Esophagus muscularis mucosa (tissue), 4 donors: ENCODE measurements at places on chromosomes 16 and 17. TPM values are rescaled to one million over a fixed set of nuclear protein-coding genes. Genes with fewer than 3 reads are reported as not detected.
A peak's percentile ranks its signal among the peaks of the same experiment; 100 is the strongest.

DNA sequence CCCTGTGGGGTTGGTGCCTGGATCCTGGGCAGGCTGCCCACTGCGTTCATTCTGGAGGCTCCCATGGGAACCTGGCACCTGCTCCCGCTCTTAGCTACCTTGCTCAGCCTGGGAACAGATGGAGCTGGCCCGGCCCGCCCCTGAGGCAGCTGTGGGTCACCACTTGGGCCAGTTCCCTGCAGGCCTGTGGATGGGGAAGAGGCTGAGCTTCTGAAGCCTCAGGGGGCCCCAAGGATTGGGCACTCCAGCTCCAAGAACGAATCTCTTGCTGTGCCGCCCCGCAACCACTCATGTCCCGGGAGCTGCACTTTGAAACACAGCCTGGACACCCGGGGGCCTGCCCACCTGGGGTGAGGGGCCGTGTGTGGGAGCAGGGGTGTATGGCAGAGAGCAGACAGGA is 37.7 kb downstream of the BAHCC1 start:
- no peaks in the 10 kb centered on the region for H3K27me3 ChIP-seq
- H3K36me3 ChIP-seq: no peaks in the 10 kb centered on the region
- H3K4me1 ChIP-seq: peaks cover 90% of the 10 kb centered on the region
- no peak for DNase-seq
- no peak overlapping the region for H3K4me3 ChIP-seq
- H3K27ac ChIP-seq: no peak overlapping the region

DNA sequence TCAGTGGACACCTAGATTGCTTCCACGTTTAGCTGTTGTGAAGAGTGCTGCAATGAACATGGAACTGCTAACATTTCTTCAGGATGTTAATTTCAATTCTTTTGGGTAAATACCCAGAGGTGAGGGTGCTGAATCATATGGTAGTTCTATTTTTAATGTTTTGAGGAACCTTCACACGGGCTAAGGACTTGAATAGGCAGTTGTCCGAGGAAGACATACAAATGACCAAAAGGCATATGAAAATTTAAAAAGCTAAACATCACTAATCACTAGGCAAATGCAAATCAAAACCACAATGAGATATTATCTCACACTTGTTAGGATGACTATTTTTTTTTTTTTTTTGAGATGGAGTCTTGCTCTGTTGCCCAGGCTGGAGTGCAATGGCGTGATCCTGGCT is 173.3 kb downstream of the PRKCB start:
- DNase-seq: no peak
- no peaks in the 10 kb centered on the region for H3K36me3 ChIP-seq
- H3K4me1 ChIP-seq: no peaks in the 10 kb centered on the region
- no peak overlapping the region for H3K4me3 ChIP-seq
- no peaks in the 10 kb centered on the region for H3K27me3 ChIP-seq
- H3K27ac ChIP-seq: no peak overlapping the region

GRCh38 chr17:36857698-36858097 is 79.6 kb upstream of the LHX1 start:
- H3K4me1 ChIP-seq: no peaks in the 10 kb centered on the region
- DNase-seq: no peak
- H3K27me3 ChIP-seq: no peaks in the 10 kb centered on the region
- no peak overlapping the region for H3K4me3 ChIP-seq
- H3K27ac ChIP-seq: no peak overlapping the region
- no peaks in the 10 kb centered on the region for H3K36me3 ChIP-seq

- DNase-seq: no peak
- H3K36me3 ChIP-seq: no peaks in the 10 kb centered on the region
- no peaks in the 10 kb centered on the region for H3K4me1 ChIP-seq
- H3K27ac ChIP-seq: no peak overlapping the region
These were observed 1403.8 kb upstream of the GOT2 start for GRCh38 chr16:60137891-60138290.

DNA sequence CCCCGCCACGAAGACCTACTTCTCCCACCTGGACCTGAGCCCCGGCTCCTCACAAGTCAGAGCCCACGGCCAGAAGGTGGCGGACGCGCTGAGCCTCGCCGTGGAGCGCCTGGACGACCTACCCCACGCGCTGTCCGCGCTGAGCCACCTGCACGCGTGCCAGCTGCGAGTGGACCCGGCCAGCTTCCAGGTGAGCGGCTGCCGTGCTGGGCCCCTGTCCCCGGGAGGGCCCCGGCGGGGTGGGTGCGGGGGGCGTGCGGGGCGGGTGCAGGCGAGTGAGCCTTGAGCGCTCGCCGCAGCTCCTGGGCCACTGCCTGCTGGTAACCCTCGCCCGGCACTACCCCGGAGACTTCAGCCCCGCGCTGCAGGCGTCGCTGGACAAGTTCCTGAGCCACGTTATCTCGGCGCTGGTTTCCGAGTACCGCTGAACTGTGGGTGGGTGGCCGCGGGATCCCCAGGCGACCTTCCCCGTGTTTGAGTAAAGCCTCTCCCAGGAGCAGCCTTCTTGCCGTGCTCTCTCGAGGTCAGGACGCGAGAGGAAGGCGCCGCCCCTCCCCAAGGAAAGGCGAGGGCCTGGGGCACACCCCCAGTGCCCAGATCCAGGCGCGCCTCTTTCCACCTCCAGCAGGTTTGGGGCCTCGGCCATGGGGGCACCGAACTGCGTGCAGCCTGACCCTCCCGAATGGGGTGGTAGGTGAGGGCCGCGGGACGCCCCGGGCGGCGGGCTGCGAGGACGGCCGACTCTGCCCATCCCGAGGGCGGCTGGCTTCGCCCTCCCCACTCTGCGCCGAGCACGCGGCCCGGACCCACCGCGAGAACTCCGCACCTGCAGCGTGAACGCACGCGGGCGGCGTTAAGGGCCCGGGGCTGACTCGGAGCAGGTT is 664 bp downstream of the HBQ1 start:
- no peaks in the 10 kb centered on the region for H3K36me3 ChIP-seq
- H3K4me1 ChIP-seq: peaks cover 19% of the 10 kb centered on the region
- DNase-seq: no peak
- H3K4me3 ChIP-seq: peak overlapping the region; percentile 50

DNA sequence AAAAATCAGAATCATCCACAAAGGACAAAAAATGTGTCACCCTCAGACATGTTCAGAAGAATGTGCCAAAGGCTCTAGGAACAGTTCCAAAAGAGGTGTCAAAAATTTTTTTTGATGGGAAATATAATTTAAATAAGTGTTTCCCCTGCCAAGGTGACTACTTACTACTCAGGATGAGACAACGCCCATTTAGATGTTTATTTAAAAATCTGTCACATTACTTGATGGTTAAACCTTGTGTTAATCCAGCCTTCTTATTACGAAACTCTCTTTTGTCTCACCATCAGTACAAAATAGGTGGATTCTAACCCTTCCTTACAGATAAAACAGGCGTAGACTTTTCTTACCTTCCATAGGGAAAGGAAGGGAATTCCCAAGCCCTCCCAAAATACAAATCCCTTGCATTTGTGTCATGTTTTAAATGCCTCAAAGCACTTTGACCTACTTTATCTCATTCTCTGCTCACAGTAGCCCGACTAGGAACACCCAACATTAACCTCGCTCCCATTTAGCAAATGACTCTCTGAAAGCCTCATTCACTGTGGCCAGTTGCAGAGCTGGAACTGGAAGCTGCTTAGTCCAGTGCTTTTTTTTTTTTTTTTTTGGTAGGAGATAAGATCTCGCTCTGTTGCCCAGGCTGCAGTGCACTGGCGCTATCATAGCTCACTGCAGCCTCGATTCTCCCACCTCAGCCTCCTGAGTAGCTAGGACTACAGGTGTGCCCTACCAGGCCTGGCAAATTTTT is 5.8 kb upstream of the GNA13 start:
- H3K27me3 ChIP-seq: no peaks in the 10 kb centered on the region
- DNase-seq: no peak
- no peak overlapping the region for H3K4me3 ChIP-seq

GRCh38 chr17:63246344-63246743 is 199.8 kb downstream of the CYB561 start:
- no peak for DNase-seq
- H3K36me3 ChIP-seq: no peaks in the 10 kb centered on the region
- H3K27me3 ChIP-seq: no peaks in the 10 kb centered on the region
- H3K27ac ChIP-seq: no peak overlapping the region
- H3K4me1 ChIP-seq: no peaks in the 10 kb centered on the region
- H3K4me3 ChIP-seq: no peak overlapping the region

DNA sequence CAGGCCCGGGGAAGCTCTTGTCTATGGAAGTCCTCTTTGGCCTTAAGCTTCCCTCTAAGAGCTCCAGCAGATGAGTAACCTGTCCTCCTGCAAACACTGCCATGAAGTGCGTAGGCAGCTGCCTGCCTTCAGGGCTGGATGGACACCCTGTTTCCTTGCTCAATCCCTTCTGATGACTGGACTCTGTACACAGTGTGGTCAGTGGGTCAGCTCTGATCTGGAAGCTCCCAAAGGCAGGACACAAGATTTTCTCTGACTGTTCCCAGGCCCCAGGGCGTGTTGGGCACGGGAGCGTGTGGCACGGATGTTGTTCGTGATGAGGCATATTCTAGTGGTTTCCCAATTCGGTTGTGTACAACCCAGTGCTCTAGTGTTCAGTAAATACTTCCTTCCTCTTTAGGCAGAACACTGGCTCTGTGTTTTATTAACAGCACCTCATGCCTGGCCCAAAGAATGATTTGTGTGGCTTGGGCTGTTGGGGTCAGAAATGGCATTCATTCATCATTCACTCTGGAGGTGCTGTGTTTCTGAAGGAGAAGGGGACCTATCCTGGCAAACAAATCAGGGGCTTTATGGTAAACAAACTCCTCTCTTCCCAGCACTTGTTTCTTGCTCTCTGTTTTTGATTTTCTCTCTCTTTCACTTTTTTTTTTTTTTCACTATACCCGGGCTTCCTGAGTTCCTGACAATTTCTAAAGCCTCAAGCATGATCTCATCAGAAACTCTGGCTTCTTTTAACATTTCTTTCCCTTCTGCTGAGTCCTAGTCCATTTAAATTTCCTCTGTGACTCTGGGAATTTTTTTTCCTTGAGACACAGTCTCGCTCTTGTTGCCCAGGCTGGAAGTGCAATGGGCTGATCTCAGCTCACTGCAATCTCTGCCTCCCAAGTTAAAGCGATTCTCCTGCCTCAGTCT is 12.0 kb upstream of the RNF157 start:
- peak overlapping the region; percentile 47 for H3K27ac ChIP-seq
- H3K4me3 ChIP-seq: no peak overlapping the region
- peak; percentile 94 for DNase-seq
- H3K4me1 ChIP-seq: no peaks in the 10 kb centered on the region
- H3K36me3 ChIP-seq: no peaks in the 10 kb centered on the region

GRCh38 chr16:83813823-83814658 is 6.3 kb downstream of the HSBP1 start:
- peaks cover 59% of the 10 kb centered on the region for H3K4me1 ChIP-seq
- peak overlapping the region; percentile 20 for H3K4me3 ChIP-seq
- no peak for DNase-seq

DNA sequence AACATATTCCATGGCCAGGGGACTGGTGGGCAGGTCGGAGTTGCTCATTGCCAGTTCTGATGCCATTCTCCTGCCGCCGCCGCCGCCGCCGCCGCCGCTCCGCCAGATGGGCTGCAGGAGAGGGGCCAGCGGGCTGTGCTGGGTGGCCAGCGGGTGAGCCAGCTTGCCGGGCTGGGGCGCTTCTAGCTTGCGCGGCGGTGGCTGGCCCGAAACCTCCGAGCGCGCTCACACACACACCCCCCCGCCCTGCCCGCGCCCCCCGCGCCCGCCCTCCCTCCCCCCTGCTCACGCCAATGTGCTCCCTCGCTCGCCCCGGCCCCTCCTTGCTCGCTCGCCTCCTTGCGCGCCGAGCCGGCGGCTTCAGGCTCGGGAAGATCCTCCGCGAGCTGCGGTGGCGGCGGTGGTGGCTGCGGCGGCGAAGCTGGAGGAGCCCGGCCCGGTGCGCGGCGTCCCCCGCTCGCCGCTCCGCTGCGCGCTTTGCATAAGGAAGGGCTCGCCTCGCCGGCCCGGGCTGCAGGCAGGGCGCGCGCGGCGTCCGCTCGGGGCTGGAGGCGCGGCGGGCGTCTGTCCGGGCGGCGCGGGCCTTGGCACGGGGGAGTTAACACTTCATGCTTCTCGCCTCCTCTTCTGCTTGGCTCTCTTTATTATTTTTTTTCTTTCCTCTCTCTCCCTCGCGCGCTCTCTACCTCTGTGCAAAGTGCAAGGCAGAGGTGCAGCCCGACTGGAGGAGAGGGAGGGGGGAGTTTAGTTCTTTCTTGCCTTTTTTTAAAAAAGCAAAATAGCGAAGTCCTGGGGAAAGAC is 500 bp downstream of the MAF start:
- no peak for DNase-seq
- H3K36me3 ChIP-seq: no peaks in the 10 kb centered on the region
- peaks cover 35% of the 10 kb centered on the region for H3K4me1 ChIP-seq
- no peaks in the 10 kb centered on the region for H3K27me3 ChIP-seq

DNA sequence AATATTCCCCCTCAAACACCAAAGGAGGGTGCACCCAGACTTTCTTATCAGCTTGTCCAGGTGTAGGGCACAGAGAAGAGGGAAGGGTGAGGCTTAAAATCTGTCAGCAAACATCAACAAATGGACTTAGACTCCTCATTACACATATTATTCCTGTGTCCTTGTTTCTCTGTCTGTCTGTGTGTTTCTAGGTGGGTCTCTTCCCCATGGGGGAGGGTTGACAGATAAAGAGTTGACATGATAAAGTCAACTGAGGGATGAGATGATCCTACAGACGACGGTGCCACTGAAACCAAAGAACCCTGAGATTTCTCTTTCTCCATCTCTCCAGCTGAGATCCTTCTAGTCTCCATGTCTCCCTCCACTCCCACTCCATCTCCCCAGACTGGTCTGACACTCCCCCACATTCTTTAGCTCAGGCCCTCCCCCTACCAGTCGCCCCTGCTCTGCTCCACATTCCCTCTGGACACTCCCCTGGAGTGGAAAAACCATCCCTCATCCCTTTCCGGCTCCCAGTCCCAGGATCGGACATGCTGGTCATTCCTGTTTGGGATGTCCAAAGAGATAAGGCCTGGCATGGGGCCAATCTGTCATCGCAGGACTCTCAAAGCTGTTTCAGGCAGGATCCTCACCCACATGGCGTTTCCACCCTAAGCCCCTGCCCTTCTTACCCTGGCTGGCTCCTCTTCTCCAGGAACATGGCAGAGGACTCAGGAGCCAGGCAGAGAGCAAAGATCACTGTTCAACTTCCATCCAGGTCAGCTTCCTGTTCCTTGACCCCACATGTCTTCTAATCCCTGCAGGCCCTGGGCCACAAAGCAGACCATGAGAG is 2.9 kb upstream of the ITGA3 start:
- no peak overlapping the region for H3K27ac ChIP-seq
- H3K36me3 ChIP-seq: no peaks in the 10 kb centered on the region
- DNase-seq: no peak
- H3K4me1 ChIP-seq: peaks cover 56% of the 10 kb centered on the region

- H3K4me1 ChIP-seq: peaks cover 87% of the 10 kb centered on the region
- H3K36me3 ChIP-seq: no peaks in the 10 kb centered on the region
- H3K27me3 ChIP-seq: no peaks in the 10 kb centered on the region
- peak overlapping the region; percentile 99 for H3K27ac ChIP-seq
These were observed 233.6 kb downstream of the SEC14L1 start for GRCh38 chr17:77374170-77374936.

MT1F gene
- 6.5 TPM for total RNA-seq

PLXDC1 gene
- 17.0 TPM for total RNA-seq

VEZF1 gene
- total RNA-seq: 111 TPM

FAM20A gene
- total RNA-seq: 1.7 TPM

PABPN1L gene
- not detected for total RNA-seq

CLEC18B gene
- total RNA-seq: not detected

TBX6 gene
- total RNA-seq: 0.84 TPM
